Mucosa of descending colon (tissue), 3 donors: ENCODE measurements at places on chromosomes 11 and 22.

- DNase-seq: no peak
Measured at GRCh38 chr11:5283086-5283485, 13.3 kb upstream of the HBE1 start.

DNA sequence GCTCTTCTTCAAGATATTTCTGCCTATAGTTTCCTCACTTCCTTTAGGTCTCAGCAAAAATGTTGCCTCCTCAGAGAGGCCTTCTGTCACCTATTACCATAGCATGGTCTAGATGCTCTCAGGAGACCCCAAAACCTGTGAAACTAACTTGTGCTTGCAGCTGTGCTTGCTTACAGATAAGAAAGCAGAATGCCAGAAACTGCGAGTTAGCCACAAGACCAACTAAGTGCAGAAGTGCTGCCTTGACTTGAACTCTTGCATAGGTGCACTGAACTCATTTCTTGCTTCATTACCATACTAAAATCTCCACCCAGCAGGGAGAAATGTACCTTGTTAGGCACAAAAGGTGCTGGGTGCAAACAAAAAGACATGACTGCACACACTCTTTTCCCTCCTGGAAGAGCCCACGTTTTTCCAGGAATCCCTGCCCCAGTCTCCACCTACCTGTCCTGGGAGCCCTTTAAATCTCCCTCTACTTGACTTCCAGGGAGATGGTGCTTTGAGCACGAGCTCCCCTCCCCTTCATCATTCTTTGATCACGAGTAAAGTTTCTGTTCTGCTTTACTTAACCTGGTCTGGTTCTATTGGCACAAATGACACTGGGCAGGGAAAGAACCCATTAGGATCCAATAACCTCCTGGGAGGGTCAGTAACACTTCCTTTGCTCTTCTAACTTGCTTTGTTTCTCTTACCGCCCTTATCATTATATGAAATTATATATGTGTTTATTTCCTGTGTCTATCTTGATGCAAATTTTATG, 137.7 kb upstream of the DDI1 start:
- DNase-seq: no peak

GRCh38 chr11:78714539-78714938, 139.9 kb upstream of the NARS2 start:
- peak; percentile 19 for DNase-seq

DNA sequence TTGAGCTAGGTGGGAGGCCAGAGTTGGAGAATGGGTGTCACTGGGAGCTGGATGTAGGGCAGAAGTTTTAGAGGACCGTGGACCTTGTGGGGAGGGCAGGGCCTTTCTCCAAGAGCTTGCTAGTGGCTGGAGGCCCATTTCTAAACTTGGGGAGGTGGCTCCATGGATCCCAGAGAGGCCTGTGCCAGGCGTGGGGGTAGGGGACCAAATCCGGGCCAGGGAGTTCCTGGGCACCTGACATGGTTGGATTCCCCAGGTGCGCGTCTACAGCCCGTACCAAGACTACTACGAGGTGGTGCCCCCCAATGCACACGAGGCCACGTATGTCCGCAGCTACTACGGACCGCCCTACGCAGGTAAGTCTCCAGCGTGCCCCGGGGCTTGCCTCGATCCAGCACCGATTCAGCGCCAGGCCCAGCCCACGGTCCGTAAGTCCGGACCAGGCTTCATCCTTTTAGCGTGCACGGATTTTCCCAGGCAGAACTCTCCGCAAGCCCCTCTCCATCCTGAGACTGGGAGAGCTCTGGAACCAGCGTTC, 14.2 kb downstream of the PLEKHB1 start:
- DNase-seq: no peak

DNA sequence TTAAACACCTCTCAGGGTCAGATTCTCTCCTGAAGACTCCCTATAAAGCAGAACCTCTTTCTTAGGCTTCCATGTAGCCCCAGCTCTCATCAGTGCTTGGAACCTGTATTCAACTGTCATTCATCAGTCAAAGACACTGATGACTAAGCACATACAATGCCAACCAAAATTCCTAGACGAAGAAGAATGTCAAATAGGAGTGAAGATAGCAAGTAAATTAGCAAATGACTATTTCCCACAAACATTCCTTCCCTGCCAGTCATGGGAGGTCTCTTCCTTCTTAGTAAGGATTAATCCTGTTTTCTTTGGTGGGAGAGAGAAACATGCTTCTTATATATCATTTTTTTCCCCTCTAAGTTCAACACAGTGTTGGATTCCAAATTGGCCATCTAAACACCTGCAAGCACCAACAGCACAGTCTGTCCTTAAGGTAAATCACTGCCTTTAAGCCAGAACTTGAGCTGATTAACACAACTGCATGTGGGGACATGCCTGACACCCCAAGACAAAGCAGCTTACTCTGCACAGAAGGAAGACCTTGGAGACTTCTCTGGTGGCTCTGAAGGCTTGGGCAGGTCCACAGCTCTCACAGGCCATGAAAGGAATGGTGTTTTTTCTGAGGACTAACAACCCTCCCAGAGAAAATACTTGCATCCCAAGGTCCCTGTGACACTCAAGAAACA, 47.5 kb upstream of the ME3 start:
- DNase-seq: no peak

DNA sequence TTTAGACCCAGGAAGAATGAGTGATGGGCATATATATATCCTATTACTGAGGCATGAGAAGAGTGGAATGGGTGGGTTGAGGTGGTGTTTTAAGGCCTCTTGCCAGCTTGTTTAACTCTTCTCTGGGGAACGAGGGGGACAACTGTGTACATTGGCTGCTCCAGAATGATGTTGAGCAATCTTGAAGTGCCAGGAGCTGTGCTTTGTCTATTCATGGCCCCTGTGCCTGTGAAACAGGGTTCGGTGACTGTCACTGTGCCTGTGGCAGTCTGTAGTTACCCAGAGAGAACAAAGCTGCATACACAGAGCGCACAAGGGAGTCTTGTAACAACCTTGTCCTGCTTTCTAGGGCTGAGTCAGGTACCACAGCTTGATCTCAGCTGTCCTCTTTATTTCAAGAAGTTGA, 11.7 kb downstream of the LIMK2 start:
- DNase-seq: no peak

GRCh38 chr22:27804470-27805297, 3.1 kb upstream of the MN1 start:
- peak; percentile 77 for DNase-seq

- no peak for DNase-seq
Measured at GRCh38 chr11:26028393-26028911, 303.5 kb upstream of the ANO3 start.

- DNase-seq: no peak
Measured at GRCh38 chr22:30513462-30513861, 8.0 kb upstream of the SEC14L4 start.

DNA sequence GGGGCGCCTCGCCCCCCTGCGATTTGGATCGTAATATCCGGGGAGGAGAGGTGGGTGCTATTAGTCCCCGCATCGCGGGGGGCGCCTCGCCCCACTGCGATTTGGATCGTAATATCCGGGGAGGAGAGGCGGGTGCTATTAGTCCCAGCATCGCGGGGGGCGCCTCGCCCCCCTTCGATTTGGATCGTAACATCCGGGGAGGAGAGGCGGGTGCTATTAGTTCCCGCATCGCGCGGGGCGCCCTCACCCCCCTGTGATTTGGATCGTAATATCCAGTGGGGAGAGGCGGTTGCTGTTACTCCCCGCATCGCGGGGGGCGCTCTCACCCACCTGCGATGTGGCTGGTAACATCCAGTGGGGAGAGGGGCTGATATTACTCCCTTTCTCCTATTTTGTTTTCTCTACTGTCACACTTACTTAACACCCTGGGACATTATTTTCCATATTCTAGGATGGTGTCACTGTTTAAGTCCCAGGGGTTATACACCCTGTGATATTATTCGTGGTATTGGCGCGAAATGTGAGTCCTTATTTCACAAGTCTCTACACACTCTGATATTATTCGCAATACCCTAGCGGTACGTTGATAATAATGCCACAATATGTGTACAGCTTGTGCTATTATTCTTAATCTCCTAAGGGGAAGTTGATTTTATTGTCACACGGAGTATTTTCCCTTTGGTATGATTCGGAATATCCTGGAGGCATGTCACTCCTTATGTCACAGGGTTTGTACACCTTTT, 57.8 kb upstream of the ALDH3B2 start:
- DNase-seq: no peak

- DNase-seq: no peak
Measured at GRCh38 chr11:111759376-111759775, 6.8 kb downstream of the PPP2R1B start.

- DNase-seq: no peak
Measured at GRCh38 chr11:133337951-133338418, 194.3 kb downstream of the OPCML start.

GRCh38 chr22:38865201-38866023, 6.6 kb downstream of the CBX6 start:
- DNase-seq: no peak

- DNase-seq: no peak
Measured at GRCh38 chr22:23504516-23504915, 75.6 kb downstream of the IGLL1 start.

GRCh38 chr11:11265994-11266606, 87.0 kb downstream of the CSNK2A3 start:
- DNase-seq: peak; percentile 78

- DNase-seq: no peak
Measured at GRCh38 chr11:38818720-38819119, 2220.7 kb upstream of the RAG2 start.

- DNase-seq: no peak
Measured at GRCh38 chr11:34667810-34668582, 47.1 kb downstream of the EHF start.

DNA sequence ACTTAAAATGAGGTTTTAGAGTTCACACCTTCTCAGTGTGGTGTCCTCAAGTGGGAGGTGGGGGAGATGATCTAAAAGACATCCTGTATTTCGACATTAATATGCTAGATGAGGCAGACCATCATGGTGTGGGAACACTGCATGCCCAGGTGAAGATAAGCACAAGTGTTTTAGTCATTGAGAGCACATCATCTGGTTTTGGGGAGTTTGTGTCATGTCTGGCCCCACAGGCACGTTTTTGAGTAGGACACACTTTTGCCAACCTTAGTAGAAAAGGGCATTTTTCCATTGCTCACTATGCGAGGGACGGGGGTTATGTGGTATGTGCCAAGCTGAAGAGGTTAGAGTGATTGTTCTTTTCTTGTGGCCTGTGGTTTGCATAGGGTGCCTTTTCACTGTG, 189.3 kb downstream of the DBX1 start:
- DNase-seq: no peak

DNA sequence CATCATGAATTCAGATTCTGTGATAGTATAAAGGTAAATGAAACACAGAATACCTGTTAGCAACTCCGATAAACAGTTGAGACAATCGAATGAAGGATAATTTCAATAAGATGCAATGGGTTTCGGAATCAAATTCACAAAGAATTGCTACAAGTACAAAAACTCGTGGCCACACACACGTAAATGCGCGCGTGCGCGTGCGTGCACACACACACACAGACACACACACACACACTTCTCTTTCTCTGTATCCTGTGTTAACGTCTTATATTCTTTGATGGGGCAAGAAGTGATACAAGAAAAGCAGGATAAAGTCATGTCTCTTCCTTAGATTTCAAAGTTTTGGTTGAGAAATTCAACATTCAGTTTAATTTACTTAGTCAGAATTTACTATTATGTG, 57.2 kb downstream of the FOLH1 start:
- no peak for DNase-seq

- DNase-seq: no peak
Measured at GRCh38 chr11:71946144-71946571, 17.3 kb downstream of the RNF121 start.

DNA sequence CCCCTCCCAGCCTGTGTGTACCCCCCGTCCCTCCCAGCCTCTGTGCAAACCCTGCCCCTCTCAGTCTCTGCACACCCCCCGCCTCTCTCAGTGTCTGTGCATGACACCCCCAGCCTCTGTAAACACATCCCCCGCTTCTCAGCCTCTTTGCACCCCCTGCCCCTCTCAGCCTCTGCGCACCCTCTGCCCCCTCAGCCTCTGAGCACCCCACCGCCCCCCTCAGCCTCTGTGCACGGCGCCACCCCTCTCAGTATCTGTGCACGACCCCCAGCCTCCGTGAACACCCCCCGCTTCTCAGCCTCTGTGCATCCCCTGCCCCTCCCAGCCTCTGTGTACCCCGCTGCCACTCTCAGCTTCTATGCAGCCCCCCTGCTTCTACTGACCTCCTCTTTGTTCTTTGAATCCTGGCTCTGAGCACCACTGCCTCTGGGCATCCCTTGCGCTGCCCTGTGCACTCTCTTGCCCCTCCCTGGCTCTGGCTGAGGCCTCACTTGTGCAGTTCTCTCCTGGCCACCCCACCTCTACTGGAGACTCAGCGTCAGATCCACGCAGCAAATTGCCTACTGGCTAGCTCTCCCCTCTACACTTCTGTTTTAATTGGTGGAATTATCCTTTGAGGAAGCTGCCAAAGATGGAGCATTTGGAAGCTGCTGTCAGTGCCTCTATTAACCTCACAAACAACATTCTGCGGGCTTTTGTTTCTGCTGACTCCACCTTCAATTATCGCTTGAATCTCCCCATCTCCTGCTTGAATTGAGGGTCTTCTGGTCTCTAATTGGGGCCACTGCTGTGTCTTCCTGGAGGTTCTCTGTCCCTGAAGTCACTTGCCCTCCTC, 838.6 kb downstream of the TBC1D22A start:
- no peak for DNase-seq

DNA sequence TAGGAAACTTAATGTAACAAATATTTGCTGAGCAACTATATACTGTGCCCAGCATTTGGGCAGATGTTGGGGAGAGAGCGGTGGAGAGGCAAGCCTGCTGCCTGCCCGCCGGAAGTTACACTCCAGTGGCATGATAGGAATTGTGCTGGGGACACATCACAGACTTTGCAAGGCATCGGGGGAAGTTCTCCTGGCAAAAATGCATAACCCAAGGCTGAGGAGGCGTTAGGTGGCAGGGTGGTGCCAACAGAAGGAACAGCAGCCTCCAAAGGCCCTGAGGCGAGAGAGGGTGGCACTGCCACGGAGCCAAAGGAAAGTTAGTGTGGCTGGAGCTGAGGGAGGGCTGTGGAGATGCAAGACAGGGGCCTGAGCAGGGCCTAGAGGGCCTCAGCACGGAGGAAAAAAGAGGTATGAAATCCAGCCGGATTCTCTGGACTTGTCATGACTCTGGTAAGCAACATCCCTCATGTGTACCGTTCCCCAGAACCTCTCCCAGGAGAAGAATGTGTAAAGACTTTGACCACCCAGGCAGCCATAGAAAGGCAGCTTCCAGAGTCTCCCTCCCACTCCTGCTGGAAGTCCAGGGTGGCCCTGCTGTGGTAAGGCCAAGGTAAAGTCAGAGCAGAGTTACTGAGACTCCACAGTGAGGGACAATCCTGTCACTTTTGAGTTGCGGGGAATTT, 76.1 kb upstream of the RAB1B start:
- DNase-seq: no peak

DNA sequence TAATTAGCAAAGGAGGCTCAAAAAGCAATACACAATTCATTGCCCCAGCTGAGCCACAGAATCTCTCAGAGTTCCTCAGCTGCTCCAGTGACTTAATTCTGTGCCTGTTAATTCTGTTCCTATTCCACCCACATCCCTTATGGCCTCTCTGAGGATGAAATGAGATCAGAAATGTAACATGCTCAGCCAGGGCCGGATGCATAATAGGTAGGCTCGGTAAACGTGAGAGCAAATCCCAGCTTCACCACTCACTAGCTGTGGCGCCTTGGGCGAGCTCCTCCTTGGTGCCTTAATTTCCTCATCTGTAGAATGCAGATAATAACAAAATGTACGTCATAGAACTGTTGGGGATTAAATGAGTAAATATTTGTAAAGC, 42.8 kb upstream of the DKK3 start:
- no peak for DNase-seq
